Spleen (tissue), 13 donors: ENCODE measurements at places on chromosomes 7 and 10. TPM values are rescaled to one million over a fixed set of nuclear protein-coding genes. Genes with fewer than 3 reads are reported as not detected.
A peak's percentile ranks its signal among the peaks of the same experiment; 100 is the strongest.

DNA sequence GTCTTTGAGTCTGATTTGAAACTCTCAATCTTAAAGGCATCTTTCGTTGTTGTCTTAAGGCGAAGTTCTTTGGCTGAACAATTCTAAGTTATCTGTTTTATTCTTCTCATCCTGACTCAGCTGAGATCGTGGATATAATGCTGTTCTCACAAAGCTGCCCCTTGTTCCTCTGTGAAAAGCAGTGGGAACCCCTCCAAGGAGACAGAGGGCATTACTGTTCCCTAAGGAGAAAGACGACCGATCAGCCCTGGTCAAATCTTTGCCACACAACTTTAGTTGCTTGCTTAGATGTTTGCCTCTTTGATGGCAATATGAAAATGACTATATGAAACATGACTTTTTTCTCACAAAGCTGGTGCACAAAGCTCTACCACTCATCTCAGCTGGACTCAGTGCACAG, 1016.7 kb downstream of the REEP3 start:
- no peak for DNase-seq

GRCh38 chr7:881441-882234, 5.3 kb downstream of the GET4 start:
- DNase-seq: peak; percentile 14

DNA sequence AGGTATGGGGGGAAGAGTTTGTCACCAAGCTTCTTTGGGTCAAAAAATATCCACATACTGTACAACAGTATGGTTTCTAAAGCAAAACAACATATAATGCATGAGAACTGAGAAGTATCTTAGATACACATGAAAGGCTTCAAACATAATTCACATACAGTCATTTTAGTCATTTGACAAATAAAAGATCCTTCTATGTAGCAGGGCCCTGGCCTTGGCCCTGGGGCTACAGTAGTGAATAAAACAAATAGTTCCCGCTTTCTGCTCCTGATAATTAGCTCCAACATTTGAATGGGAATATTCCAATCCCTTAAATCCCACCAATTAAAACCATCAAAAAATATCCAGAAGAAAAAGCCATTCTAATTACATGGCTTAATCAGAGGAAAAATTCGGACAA, 51.3 kb downstream of the MALSU1 start:
- DNase-seq: no peak

- peak; percentile 65 for DNase-seq
Measured at GRCh38 chr10:114319406-114320248, 80.6 kb downstream of the VWA2 start.

- no peak for DNase-seq
Measured at GRCh38 chr7:100621554-100621953, 9.2 kb downstream of the MOSPD3 start.

GRCh38 chr7:38873433-38873832, 35.6 kb downstream of the VPS41 start:
- DNase-seq: no peak

DNA sequence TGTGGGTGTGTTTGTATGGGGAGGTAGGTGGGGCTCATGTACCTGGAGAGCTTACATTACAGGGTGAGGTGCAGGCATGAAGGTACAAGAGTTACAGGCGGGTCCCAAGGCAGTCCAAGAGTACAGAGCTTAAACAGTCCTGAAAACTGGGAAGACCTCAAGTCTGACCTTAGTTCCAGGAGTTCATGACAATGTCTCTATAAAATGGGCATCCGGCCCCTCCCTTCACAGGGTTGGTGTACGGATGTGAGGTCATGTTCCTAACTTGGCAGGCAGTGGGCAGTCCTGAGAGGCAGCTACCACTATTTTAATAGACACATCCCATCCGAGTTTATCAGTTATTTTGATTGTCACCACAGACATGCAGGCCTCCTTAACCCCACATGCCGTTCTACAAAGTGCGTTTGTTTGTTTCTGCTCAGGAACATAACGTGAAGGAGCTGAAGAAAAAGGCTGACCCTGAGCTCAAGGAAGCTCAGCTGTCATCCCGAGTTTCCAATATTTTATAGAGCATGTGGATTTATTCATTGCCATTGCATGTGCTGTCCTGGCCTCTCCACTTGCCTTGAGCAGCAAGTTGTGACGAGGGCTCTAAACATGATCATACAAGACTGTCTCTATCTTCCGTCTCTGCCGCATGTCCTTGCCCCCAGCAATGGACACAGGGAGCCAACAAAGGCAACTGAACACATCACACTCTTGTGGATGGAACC, 647.5 kb upstream of the IGFBP3 start:
- DNase-seq: no peak

- DNase-seq: no peak
Measured at GRCh38 chr7:114088470-114088940, 169.7 kb upstream of the PPP1R3A start.

GRCh38 chr7:48366096-48366495, 194.8 kb downstream of the ABCA13 start:
- DNase-seq: no peak

DNA sequence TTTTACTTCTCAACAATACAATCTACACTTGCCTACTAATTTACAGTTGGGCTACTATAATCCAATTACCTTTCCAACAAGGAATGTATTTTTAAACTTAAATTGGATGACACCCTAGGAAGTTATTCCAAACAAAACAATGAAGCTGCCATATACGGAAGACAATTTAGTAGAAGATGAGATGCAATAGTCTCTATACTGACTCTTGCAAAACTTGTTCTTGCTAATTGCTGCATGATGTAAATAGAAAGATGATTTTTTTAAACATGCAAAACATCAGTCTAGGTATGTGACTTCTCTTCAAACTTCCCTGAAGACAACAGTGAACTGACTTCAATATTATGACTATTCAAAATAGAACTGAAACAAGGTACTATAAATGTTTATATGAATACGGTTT, 17.6 kb downstream of the NT5C3A start:
- DNase-seq: no peak

- DNase-seq: no peak
Measured at GRCh38 chr7:24729365-24730017, 27.8 kb downstream of the GSDME start.

DNA sequence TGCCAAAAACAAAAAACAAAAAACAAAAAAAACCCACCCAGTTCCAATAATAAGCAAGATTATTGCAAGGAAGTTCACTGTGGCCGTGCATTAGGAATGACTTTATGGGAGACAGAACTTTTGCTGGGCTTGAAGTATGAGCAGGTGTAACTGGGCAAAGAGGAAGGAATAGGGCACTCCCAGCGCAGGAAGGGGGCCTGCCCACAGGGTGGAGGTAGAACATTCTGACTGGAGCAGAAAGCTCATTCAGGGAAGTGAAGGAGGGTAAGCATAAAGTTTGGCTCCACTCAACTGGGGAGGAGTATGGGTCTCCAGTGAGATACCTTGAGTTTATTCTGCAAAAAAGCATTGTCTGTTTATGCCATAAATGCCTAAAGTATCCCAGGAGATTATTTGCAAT, 42.1 kb upstream of the WIPF3 start:
- DNase-seq: no peak

DNA sequence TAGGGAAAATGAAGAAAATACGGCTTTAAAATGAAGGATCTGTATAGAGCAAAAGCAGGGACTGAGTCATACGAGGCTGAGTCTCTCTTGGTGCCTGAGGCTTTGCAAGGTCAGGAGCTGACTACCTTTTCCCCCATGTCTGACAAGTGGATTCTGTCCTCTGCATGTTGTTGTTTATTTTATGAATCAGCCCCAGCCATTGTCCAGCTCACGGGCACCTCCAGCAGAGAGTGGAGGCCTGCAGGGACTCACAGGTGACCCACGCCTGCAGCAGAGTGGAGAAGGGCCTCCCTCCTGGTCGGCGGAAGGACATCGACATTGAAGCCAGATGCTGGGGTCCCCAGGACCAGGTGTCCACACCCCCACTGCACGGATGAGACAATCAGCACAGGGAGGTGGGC, 233.9 kb downstream of the WDR37 start:
- no peak for DNase-seq

DNA sequence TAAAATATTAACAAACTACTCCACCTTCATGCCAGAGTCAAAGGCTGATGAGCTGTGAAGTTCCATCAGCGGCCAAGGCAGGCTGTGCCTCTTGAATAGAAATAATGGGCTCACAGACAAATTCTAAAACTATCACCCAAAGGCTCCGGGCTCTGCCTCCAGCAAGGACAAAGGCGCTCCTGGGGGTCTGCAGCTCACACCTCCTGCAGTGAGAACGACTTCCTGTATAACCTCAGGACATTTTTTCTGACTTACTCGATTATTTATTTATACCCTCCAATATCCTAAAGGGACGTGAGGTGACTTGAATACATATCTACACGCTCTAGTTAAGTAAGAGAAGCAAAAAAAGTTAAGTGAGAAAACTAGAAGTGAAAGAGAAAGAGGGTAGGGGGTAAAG, 500.7 kb downstream of the CCSER2 start:
- DNase-seq: no peak

- DNase-seq: no peak
Measured at GRCh38 chr7:55086413-55087201, 67.8 kb downstream of the EGFR start.

- no peak for DNase-seq
Measured at GRCh38 chr7:83355143-83355542, 192.5 kb upstream of the PCLO start.

GRCh38 chr10:132335189-132336063, 3.4 kb downstream of the LRRC27 start:
- DNase-seq: peak; percentile 74

DNA sequence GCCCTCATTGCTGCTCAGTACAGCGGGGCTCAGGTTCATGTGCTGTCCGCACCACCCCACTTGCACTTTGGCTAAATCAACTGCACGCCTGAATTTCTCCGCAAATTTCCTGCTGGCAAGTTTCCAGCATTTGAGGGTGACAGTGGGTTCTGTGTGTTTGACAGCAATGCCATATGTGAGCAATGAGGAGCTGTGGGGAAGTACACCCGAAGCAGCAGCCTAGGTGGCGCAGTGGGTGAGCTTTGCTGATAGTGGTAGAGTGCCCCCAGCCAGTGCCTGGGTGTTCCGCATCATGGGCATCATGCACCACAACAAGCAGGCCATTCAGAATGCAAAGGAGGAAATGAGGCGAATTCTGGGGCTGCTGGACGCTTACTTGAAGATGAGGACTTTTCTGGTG, 103.9 kb upstream of the POT1 start:
- no peak for DNase-seq

- no peak for DNase-seq
Measured at GRCh38 chr7:118870187-118870586, 645.7 kb downstream of the ANKRD7 start.

- DNase-seq: no peak
Measured at GRCh38 chr7:22043367-22043766, 97.7 kb upstream of the CDCA7L start.

- DNase-seq: no peak
Measured at GRCh38 chr7:47572939-47573757, 8.8 kb downstream of the TNS3 start.

The CALHM3 gene
- total RNA-seq: not detected

The CPXM2 gene
- total RNA-seq: 22.2 TPM

The UCMA gene
- total RNA-seq: not detected

The CARD11 gene
- 42.4 TPM for total RNA-seq

The CC2D2B gene
- total RNA-seq: 6.6 TPM

The CDC14C gene
- total RNA-seq: not detected

The RASSF4 gene
- 73.3 TPM for total RNA-seq

The GRID2IP gene
- total RNA-seq: 0.23 TPM

The RAMP3 gene
- total RNA-seq: 6.3 TPM

The NPC1L1 gene
- not detected for total RNA-seq

The MYL10 gene
- not detected for total RNA-seq
